ENCODE measurements at places on chromosomes 4 and X.

GRCh38 chr4:39456946-39457763 lies 1.6 kb downstream of the RPL9 start:
- DNase-seq, result no peak

- peak; percentile 50 for DNase-seq
Observed at GRCh38 chr4:73922766-73923630, 53.8 kb downstream of the CXCL1 start.

GRCh38 chrX:108712886-108713285 lies 23.5 kb downstream of the IRS4 start:
- no peak for DNase-seq

DNA sequence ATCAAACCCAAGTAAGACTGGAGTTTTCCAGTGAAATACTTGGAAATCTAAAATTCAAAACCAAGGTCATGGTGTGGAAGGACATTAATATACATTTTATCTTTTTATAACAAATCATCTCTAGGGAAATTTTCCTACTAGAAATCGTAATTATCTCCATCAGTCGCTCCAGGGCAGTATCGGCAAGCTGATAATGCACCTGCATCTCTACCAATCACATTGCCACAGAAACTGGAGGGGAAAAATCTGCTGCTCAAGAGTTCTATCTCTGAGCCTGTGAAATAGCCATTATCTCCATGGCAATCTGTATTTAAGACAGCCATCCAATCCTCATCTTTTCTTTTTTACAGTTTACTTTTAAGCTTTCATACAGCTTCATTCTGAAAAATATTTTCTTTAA lies 538.3 kb upstream of the GALNT7 start:
- no peak for DNase-seq

GRCh38 chrX:17475449-17476217 lies 100.6 kb downstream of the NHS start:
- no peak for DNase-seq

DNA sequence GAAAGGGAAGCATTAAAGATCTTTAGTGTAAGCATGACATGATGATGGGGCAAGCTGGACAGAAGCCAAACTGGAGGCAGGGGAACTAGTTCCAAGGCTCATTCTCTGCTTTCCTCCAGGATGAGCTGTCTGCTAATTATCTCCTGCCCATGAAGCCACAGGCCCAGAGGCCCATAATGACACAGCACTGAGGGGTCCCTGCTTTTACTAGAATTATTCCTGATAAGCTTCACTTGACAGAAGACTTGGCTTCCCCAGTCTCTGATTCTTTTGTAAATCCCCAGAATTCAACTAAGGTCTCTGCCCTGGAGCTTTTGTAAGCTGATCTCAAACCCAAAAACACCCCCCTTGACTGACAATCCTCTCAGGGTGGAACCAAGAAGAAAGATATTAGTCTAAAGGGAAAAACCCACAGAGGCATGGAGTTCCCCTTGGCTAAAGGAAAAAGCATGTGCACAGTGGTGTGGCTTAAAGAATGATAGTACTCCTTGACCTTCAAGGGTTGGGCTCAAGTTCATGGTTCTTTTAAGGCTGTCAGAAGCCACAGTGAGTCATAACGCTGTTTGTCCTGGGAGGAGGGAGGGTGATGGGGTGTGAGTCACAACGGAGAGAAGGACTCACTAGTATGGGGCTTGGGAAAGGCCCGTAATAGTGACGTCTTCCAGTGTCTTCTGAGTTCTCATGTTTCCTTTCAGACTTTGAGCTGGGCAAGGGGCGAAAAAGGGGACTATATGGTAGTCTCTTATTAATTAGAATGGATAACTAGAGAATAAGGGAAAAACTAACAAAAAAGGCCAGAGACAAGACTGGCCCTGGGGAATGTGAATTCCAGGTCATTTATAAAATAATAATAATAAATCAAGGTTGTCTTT lies 146.0 kb upstream of the CPEB2 start:
- DNase-seq, result peak; percentile 100

DNA sequence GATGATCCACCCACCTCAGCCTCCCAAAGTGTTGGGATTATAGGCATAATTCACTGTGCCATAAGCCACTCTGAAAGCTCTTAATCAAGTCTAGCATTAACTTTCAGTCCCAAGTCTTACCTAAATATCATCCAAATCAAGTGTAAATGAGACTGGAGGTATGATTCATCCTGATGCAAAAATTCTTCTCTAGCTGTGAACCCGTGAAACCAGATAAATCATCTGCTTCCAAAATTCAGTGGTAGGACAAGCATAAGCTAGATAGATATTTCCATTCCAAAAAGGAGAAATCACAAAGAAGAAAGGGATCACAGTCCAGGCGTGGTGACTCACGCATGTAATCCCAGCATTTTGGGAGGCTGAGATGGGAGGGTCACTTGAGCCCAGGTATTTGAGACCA lies 8.8 kb upstream of the TBC1D25 start:
- DNase-seq, result no peak

DNA sequence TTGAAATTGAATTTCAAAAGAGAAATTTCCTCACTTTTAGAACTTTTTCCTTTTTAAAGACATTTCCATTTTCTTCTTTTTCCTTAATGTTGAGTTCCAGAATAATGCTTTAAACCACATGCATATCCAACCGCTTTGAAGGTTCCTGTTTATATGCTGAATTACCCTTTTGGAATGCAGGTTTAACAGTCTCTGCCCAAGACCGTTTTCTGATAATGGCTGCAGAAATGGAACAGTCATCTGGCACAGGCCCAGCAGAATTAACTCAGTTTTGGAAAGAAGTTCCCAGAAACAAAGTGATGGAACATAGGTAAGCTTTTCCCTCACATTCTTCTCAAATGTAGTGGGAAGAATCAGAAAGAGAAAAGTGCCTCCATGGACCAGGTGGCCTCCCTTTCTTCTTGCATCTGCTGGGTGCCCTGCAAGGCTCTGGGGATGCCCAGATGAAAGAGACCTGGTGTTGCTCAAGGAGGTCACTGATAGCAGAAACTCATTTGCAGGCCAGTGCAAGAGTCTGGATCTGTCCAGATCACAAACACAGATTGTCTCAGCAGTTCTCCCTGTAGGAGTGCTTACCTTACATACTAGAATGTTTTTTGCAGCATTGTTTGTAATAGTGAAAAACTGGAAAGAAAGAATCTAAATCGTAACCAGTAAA lies 42.9 kb downstream of the MOSPD2 start:
- no peak for DNase-seq

GRCh38 chr4:38145033-38145678 lies 185.0 kb downstream of the PTTG2 start:
- DNase-seq, result no peak

- no peak for DNase-seq
Observed at GRCh38 chr4:52507774-52508173, 151.3 kb downstream of the USP46 start.

DNA sequence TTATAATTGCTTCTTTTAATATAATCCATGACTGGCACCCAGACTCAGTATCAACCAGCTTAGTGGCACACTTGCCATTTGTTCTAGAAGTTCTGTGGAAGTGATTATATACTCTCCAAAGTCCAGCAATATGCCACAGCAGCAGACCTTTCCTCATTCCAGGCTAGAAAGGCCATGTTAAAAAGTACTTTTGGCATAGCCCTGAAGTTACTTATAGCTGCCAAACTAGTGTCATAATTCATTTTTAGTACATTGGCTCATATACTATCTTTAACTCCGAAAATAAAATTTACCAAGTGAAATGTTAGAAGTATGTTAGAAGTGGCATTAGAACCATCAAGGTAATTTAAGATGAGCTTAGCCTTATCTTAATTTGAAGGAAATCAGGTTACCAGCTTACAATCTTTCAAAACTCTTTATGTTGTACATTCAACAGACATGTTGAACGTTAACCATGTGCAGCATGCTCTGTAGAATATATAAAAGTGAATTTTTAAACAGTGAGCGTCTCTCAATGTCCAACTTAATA lies 714.2 kb upstream of the LCORL start:
- no peak for DNase-seq

- DNase-seq, result no peak
Observed at GRCh38 chr4:67542076-67542475, 3.2 kb downstream of the CENPC start.

GRCh38 chr4:111631215-111631999 lies 513.8 kb upstream of the FAM241A start:
- DNase-seq, result no peak
